ENCODE measurements at places on chromosomes 4 and X.

- DNase-seq, result no peak
These were observed 35.6 kb downstream of the BCLAF3 start for GRCh38 chrX:19955306-19955705.

DNA sequence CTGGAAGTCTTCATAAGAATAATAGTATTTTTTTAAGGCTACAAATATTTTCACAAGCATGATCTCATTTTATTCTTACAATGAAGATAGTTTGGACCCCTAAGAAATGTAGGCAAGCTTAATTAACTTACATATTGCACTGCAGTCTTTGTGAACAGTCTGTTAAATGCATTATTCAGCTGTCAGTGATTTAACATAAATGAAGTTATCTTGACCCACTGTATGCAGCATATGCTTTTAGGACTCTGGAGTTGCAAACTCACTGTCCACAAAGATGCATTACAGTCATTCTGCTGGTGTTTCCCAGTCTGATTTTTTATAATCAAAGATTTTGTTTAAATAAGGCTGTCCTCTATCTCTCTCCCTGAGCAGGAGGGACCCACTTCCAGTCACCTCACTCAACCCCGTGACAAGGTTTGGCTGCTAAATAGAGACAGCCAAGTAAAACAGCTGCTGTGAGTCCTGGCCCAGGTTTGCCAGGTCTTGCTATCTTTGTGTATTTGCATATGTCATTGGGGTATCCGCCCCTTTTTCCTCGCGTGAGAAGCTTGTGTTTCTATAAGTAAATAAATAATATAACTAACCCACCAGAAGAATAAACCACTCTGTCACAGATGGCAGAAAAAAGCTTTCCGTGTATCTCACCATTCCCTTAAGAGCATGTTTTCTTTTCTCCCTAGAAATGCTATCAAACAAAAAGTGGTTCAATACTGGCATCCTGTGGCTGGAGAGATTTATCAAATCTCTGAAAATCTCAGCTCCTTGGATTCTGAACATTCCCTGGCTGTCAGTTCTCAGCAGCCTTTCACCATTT is 67.0 kb downstream of the SLC7A11 start:
- DNase-seq, result peak; percentile 81

GRCh38 chr4:84235126-84235944 is 263.8 kb downstream of the NKX6-1 start:
- DNase-seq, result no peak

DNA sequence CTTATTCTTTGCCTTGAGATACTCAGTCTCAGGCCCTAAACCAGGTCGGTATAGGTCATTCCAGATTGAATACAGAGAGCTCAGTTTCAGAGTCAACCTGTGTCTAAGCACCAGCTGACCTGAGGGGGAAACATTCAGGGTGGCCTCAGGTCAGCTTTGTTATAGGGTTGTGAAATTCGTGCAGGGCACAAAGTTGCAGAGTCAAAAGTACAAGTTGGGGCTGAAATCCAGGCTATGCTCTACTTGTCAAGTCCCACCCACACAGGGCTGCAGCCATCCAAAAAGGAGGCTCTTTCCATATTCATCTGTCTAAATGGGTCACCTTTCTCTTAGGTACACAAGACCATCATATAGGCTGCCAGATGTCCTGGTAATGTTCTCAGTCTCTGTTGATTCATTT is 89.7 kb downstream of the ITIH6 start:
- no peak for DNase-seq

GRCh38 chr4:69092190-69092589 is 4.1 kb upstream of the UGT2B7 start:
- no peak for DNase-seq

DNA sequence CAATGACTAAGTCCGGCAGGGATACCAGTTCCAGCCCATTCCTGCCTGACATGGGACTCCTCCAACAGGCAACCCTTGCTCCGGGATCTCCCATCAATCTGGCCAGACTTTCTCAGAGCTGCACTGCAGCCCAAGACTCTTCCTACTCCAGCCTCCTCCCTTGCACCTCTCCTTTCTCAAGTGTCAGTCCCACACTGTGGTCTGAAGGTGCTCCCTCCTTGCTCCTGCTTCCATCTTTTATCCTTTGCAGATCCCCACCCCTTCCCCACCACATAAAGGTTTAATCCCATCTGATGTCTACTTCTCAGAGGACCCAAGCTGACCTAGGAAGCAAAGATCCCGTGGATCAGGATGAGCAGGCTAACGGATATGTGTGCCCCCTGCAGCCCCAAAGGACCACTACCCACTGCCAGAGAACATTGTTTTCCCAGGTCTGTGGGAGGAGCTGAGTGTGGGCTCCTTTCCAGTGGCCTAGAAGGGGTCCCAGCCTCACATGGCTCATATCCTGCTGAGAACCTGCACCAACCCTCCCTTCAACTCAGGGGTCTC is 33.3 kb upstream of the XPNPEP2 start:
- DNase-seq, result no peak

DNA sequence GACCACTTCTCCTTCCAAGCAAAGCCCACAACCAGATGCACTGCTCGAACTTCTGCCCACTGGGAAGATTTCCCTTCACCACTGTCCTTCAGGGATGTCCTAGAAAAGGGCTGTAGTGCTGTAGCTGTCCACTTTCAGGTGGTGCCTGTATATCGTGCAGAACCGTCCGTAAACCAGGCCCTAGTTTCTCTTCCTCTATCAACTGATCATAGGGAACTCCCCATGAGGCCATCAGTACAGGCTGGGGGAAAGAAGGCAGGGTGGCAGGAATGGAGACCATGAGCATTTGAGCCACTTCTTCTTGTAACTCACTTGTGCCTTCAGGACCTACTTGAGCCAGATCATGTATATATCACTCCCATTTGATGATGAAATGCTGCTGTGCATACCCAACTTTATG is 57.3 kb upstream of the FAM9B start:
- no peak for DNase-seq
